NCI-H510A treated with DMSO at 0.1 percent for 48 hours (cell line): ENCODE measurements at places on chromosomes 2 and 18.

DNA sequence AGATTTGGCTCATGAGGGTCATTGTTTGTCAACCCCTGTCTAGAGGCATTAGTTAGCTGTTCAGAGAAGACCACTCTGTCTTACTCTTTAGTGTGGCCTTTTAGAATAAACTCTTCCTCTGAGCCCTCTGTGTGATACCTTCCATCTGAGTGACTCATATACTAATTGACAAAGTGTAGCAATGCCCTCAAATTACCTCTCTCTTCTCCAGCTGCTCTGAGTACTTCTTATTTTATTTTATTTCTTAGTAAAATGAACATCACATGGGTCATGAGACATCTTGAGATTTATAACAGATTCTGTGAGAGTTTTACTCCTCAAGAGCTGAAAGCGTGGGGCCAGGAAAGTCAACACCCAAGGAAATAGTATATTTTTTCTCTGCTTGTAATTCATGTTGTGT lies 67.4 kb downstream of the KCTD18 start:
- DNase-seq = no peak

DNA sequence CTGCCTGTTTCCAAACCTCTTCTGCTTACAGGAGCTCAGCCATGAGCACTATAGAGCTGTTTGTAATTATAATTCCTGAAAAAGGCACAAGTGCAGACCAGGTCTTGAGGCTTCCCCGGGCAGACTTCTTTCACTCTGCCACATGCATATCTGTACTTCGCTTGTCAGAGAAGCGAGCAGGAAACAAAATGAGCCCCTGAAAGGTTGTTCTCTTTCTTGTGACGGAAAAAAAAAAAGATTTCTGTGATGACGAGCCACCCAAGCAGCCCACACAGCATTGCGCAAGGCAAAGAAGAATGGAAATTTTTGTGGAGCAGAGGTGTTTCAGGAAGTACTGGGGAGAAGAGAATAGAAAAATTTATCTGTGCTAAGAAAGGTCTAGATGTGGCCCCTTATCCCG lies 54.0 kb upstream of the LINC00305 start:
- DNase-seq = no peak

DNA sequence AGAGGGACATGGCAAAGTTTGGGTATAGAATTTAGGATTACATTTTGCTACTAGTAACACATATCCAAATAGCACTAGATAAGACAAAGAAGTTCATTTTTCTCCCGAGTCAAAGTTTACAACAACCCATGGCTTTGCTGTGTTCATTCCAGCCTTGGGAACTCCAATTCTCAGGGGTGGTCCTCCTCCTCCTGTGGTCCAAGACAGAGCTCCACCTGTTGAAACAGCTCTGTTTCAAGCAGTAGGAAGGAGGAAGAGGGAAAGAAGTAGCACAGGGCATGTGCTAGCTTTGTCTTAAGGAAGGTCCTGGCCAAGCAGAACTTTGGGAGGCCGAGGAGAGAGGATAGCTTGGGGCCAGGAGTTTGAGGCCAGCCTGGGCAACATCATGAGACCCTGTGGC lies 113.8 kb upstream of the SIX2 start:
- no peak for DNase-seq

DNA sequence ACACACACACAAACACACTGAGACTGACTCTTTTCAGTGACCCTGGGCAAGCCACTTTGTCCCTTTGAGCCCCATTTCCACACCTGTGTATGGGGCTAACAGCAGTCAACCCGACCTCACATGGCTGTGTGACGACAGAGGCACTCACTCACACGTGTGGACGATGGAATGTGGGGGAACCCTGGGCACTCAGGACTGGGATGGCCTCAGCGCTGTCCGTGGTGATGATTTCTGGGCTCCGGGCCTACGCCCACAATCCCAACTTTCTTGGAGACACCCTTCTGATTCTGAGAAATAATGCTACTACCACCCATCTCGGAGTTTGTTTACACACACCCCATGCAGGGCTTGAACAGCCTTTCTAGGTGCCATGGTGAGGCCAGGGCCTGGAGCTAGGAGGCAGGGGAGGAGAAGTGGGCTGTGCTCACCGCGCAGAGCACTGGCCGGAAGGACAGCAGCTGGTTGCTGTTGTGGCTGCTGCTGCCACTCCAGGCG lies 1.5 kb downstream of the CRYBA2 start:
- DNase-seq = peak; percentile 15

- DNase-seq = no peak
Measured at GRCh38 chr2:64852771-64853241, 136.4 kb upstream of the SLC1A4 start.

GRCh38 chr2:121408641-121409040 lies 122.0 kb upstream of the RNU4ATAC start:
- no peak for DNase-seq

- peak; percentile 75 for DNase-seq
Measured at GRCh38 chr18:80179857-80180558, 67.3 kb downstream of the PARD6G start.

- DNase-seq = no peak
Measured at GRCh38 chr2:30990671-30991070, 147.6 kb downstream of the GALNT14 start.

GRCh38 chr2:129907256-129907998 lies 72.0 kb upstream of the RAB6C start:
- DNase-seq = no peak

DNA sequence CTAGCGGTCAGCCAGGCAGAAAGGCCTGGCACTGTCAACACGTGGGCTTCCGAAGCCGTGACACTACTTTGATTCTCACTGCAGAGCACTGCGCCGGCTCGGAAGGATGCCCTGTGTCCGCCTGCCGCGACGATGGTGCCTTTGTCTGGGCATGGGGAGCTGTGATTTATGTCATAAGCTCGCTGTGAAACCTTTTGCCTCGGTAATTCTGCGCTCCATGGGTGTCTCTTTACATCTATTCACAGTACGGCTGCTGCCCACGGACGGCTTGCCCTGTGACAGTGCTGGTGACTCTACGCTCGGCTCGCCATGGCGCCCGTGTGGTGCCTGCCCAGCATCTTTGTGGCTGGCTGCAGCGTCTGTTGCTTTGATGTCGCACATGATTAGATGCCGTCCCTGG lies 43.1 kb upstream of the GBX2 start:
- DNase-seq = no peak

DNA sequence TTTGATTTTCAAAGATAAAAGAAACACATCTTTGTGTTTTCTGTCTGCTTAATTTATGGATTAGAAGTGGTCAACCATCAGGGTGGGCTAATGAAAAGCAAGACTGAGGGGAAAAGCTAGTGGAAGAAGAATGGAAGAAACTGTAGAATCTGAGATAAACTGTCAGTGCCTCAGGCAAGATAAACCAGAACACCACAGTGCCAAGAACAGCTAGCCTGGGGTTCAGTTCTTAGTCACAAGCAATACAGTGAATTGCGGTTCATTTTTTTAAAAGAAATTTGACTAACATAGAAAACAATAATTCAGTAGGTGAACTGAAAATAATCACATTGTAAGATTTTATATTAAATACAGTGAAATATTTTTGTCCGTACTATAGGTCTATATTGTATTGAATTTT lies 22.0 kb upstream of the LNPK start:
- DNase-seq = no peak

- DNase-seq = no peak
Measured at GRCh38 chr2:98569915-98570314, 38.4 kb downstream of the COA5 start.

- no peak for DNase-seq
Measured at GRCh38 chr2:45328264-45328870, 282.7 kb downstream of the SRBD1 start.

- DNase-seq = peak; percentile 47
Measured at GRCh38 chr18:57915865-57916582, 112.9 kb upstream of the ATP8B1 start.

DNA sequence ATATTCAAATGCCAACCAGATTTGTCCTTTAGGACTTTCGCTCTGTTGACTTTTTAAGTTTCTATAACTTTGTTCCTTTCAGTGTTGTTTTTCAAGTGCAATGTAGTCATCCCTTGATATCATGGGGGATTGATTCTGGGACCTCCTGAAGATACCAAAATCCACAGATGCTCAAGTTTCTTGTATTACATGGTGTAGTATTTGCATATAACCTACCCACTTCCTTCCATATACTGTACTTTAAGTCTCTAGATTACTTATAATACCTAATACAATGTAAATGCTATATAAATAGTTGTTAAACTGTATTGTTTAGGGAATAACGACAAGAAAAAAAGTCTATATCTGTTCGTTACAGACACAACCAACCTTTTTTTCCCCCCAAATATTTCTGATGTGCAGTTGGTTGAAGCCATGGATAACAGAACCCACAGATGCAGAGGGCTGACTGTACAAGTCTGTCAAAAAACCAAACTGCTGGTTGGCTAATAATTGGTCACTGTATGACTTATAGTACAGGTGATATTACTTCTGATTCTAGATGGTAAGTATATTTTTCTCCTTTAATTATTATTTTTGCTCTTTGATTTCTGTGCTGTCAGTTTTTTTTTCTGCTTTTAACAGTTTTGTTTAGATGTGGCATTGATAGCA lies 201.7 kb upstream of the STON1 start:
- no peak for DNase-seq

GRCh38 chr18:9356976-9357375 lies 22.4 kb downstream of the TWSG1 start:
- DNase-seq = no peak

DNA sequence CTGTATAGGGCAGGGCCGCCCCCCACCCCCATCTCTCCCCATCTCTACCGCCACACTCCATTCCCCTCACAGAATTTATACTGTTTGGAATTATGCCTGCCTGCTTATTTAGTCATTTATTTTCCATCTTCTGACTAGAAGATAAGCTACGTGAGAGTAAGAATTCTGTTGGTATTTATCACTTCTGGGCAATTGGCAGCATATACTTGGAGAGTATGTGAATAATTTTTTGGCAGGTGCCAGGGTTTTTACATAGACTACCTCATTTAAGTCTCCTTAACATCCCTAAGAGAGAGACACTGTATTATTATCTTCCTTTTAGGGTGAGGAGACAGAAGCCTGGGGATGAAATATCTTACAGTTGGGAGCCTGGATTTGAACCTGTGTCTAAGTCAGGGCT lies 45.0 kb downstream of the SLC4A1AP start:
- no peak for DNase-seq

- DNase-seq = no peak
Measured at GRCh38 chr2:180174580-180174979, 167.5 kb upstream of the CWC22 start.

- DNase-seq = no peak
Measured at GRCh38 chr2:6506859-6507258, 358.8 kb downstream of the CMPK2 start.

DNA sequence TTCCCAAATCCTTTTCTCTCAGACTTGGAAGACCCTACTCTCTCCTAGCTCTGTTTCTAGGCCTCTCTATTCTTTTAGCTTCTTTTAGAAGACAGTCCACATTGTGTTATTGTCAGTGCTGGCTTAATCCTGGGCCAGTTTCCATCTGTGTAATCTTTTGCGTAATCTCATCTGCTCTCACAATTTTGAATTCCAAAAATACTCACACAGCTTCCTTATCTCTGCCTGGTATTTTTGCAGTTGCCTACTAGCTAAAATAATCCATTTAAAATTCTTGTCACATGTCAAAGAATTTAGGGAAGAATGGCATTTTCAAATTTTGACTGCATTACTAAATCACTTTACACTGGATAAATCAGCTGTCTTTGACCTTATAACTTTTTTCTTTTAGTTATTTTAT lies 200.6 kb upstream of the MEX3C start:
- no peak for DNase-seq

- DNase-seq = no peak
Measured at GRCh38 chr18:43382641-43383403, 105.5 kb upstream of the SYT4 start.

GRCh38 chr2:60000686-60001085 lies 552.8 kb downstream of the BCL11A start:
- no peak for DNase-seq

DNA sequence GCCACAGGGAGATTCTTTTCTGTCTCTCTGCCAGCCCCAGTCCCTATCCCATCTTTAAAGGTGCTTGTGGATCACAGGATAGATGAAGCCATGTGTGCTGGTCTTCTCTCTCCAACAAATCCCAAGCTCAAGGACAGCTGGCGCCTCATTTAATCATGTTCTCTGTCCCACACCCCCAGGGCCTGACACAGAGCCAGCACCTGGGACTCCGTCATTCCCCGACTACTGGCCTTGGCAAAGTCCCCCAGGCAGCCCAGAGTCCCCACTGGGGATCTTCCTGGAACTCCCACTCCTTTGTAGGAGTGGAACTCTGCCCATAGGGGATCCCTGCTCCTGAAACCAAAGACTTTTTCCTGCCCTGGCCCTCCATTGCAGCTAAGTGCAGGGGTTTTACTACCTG lies 60.8 kb downstream of the MTHFD2 start:
- DNase-seq = no peak

DNA sequence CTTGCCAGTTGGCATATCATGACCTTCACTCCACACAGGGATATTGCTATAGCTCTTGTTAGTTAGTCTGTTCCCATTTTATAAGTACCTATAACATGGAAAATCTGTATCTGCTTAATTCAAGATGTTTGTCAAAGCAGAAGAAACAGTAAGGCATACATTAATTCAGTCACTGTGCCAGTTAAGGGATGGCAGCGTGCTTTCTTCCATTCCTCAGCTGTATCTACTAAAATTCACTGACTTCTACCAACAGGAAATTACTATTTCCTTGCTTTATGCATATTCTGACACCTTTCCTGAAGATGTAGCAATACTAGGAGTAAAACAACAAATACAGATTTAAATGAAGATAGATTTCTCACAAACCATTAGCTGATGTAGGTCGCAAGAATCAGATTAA lies 59.9 kb downstream of the RNF152 start:
- DNase-seq = no peak

- DNase-seq = no peak
Measured at GRCh38 chr2:200650195-200650594, 64.4 kb downstream of the AOX1 start.

DNA sequence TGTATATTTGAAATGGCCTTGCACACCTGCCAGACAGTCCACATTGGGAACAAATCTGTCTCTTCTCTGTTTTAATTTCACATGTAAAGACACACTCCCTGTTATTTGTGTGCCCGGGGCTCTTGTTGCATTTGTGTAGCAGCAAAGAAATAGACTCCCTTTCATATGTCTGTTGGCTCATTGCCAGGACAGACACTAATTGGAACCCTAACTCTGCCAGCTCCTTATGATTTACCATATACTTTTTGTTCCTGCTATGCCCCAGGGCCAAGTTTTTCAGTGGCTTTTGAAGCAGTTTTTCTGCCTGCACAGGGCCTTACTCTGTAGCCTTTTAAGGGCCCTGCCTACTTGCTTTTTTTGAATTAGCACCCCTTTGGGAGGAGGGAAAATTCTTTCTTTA lies 396.9 kb downstream of the DLGAP1 start:
- DNase-seq = no peak

- DNase-seq = no peak
Measured at GRCh38 chr2:9055471-9055870, 52.0 kb upstream of the MBOAT2 start.

GRCh38 chr2:239876271-239876947 lies 148.7 kb downstream of the NDUFA10 start:
- DNase-seq = no peak

DNA sequence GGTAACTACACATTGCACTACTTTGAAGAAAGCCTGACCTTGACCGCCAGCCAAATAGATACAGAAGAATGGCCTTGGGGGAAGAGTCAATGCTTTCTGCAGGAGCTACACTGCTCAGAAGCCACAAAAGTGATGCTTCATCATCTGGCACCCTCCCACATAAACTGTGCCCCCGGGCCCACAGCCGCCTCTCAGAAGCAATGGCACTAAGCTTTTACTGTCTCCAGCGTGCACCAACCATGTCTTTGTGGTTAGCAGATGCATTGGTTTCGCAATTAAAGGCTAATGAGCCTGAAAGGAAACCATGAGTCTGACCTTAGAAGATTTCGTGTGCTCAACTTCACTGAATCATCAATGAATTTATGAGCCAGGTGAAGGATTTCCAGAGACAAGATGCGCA lies 209.4 kb upstream of the TRIB2 start:
- DNase-seq = peak; percentile 31
